Chondrocyte (in vitro differentiated cells): ENCODE measurements at places on chromosomes 13 and 19.

- DNase-seq = no peak
Observed at GRCh38 chr19:42422092-42422900, 4.9 kb downstream of the LIPE start.

DNA sequence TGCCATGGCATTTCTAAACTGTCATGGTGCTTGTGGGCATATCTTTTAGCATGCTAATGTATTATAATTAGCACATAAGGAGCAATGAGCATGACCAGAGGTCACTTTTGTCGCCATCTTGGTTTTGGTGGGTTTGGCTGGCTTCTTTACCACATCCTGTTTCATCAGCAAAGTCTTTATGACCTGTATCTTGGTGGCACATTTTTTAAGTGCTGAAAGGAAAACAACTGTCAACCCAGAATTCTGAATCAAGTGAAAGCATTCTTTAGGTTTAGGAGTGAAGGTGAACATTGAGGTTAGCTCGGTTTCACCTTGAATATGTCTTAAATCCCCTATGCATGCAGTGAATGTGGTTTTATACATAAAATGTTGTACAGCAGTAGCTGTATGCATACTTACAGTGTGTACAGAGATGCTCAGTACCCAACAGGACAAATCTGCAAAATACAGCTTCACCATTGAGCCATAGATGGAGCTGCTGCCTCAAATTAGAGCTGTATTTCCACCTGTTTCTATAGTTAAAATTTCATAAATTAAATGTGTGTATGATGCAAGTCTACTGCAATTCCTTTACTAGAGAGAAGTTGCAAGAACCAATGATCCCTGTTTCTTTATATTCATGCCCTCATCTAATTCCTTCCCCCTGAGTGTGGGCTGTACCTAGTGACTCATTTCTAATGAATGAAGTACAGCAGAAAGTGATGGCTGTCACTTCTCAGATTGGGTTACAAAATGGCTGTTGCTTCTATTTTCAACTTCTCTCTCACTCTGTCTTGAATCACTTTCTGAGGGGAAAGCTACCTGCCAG lies 25.2 kb upstream of the IGSF23 start:
- no peak for DNase-seq

GRCh38 chr19:51594774-51595109 lies 23.7 kb downstream of the ZNF175 start:
- DNase-seq = no peak

- no peak for DNase-seq
Observed at GRCh38 chr13:111270765-111271698, 49.4 kb upstream of the TEX29 start.

DNA sequence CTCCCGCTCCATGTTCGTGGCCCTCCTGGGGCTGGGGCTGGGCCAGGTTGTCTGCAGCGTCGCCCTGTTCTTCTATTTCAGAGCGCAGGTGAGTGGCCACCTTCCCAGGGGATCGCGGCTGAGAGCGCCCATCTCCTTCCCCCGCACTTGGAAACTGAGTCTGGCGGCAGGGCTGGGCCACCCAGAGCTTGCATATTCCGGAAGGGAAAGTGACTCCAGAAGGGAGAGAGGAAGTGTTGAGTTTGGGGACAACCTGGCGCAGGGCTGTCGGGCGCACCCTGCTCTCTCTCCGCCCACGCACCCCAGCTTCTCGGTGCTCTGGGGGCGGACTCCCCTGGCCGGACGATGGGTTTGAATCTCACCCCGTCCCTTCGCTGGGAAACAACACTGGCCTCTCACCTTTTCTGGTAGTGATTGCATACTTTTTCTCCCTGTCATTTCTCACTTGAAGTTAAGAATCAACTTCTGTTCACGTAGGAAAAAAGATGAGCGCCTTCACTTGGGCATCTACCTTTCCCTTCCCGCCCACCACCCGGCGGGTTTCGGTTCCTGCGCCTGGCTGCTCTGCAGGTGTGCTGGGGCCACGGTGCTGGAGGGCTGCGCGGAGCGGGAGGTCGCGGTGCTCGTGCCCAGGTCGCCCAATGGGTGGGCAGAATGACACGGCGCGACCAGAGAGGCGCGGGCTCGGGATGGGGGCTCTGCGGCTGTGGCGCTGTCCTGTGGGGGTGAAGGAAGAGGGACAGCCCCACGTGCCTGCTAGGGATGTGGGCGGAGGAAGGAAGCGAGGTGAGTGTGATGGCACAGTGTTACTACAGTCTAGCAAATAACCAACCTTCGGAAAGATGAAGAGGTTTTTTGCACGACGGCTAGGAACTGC lies 721 bp downstream of the TNFSF11 start:
- peak; percentile 79 for DNase-seq

DNA sequence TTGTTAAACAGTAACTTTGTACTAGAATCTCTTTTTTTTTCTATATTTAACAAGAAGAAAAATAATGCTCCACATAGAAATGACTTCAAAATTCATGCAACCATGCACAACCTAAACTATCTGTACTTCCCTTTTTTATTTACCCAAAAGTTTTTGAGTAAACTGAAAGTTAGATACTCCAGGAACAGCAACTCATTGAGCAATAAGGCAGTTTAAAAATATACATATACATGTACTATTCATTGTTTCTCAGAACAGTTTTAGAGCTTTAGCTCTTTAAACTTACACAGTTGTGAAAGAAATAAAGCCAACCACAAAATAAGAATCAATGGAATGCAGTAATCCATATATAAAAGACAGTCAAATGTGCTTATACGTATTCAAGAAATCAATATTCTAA lies 39.2 kb downstream of the MTMR6 start:
- DNase-seq = no peak

DNA sequence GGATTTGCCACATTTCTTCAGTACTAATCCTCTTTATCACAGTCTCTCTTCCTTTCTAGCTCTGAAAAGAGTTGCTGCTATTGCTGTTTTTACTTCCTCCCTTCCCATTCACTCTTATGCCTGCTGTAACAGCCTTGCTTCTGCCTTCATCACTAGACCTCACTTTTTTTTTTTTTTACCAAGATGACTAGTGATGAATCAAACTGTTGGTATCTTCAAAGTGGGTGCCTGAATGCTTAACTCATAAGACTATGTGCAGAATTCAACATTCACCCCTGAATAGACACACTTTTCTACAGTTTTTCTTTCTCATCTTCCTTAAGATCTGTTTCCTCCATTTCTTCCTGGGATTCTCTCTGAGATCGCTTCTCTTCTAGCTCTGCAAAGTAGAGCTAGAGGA lies 217.2 kb upstream of the HTR2A start:
- DNase-seq = no peak

DNA sequence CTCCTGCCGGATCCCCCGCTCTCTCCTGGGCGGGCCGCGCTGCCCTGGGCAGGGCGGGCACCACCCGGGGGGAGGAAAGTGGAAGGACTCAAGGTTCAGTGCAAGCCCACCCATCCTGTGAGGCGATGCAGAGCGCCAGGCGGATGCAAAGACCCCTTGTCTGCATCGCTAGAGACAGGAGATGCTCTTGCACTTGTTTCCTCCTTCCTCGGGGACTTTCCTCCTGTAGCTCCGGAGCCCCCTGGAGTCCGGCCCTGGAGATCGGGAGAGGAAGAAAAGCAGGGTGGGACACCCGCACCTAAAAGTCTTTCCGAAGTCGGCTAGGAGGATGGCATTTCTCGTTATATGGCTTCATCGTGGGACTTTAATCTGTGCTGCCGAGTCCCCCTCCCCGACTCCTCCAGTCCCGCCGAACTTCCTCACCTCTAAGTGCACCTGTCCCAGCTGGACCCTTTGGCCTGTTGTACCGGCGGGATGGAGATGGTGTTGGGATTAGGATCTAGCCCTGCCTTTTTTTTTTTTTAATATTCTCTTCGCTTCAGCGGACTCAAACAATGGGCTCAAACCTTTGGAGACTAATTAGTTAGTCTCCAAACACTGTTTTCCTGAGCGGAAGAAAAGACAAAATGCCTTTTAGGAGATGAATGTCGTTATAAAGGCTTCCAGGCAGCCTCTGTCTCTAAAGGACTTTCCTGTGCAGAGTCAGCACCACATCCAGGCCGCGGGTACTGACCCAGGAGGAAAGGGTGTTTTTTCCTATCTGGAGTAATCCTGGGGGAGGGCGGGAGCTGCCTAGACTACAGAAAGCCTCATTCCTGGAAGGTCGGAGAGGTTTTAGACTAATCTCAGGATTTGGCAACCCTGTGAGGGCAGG lies 725 bp downstream of the FAM124A start:
- no peak for DNase-seq

- DNase-seq = no peak
Observed at GRCh38 chr19:32337084-32337808, 8.2 kb upstream of the ZNF507 start.

- DNase-seq = no peak
Observed at GRCh38 chr19:7382694-7383093, 34.0 kb downstream of the ARHGEF18 start.

DNA sequence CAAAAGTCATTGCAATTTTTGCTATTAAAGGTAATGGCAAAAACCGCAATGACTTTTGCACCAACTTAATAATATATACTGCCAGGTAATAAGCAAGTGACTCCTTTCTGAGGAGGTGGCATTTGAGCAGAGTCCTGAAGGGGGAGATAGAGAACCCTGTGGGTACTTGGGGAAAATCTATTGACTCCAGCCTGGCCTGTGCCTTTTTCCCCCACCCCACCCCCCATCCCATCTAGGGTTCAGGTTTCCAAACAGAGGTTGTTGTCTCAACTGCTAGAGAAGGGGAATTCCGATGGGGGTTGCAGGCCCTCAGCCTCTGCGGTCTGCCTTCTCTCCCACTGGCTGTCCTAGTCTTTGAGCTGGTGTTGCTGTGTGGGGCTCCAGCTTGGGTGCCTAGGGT lies 11.5 kb downstream of the S1PR2 start:
- DNase-seq = no peak

DNA sequence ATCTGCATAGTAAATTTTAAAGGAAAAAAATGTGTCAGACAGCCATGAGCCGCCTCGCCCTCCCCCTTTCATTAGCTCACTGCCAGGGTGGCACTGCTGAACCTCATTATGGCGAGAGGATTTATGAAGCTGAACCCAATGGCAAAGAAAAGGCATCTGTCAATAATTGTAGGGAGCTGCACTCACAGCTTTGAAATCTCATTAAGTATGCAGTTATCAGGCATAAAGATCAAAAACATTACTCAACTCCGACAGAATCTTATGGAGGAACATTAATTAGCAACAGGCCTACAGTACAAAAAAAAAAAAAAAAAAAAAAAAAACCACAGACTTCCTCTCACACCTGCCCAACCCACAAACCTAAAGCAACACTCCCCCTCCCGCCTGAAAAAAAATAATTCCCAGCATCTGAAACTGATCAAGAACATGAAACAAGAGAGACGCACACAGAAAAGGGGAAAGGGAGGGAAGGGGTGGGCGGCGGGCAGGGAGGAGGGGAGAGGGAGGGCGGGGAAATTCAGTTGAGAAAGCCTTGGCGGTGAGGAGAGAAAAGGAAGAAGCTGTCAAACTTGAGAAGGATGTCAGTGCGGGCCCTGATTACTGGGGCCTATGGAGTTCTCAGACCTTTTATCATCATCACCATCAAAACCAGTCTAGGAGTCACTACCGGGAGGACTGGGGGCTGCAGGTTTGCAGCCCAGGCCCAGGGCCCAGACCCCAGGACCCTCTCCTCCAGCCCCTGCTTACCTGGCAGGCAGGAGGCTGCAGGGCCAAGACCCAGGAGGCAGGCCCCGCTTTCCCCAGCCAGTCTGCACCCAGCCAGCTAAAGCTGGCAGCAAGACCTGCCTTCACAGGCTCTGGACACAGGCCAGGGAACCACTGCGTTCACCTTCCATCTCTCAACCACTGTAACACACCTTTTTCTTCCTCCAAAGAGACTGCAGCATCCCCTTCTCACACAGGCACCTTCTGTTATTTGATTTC lies 8.9 kb downstream of the TSHZ3 start:
- no peak for DNase-seq

GRCh38 chr13:40233731-40234195 lies 432.7 kb downstream of the FOXO1 start:
- DNase-seq = no peak

- no peak for DNase-seq
Observed at GRCh38 chr13:38684714-38685113, 2.2 kb upstream of the FREM2 start.

GRCh38 chr19:51441410-51442390 lies 16.6 kb downstream of the SIGLEC8 start:
- no peak for DNase-seq

GRCh38 chr13:103839460-103839859 lies 773.2 kb upstream of the SLC10A2 start:
- DNase-seq = no peak

DNA sequence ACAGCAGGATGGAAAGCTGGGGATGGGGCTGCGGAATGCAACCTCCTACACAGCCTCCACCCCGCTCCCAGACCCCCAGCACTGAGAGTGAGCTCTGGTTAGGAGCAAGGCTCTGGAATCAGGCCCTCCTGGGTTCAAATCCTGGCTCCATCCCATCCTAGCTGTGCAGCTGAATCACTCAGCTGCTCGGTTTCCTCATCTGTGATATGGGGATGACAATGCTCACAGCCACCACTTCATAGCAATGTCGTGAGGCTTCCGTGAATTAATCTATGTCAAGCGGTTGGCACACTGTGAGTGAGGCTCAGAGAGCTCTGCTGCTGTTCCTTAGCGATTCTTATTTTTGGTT lies 538 bp downstream of the ACP7 start:
- DNase-seq = no peak

- DNase-seq = no peak
Observed at GRCh38 chr13:30373727-30374126, 48.6 kb upstream of the UBE2L5 start.

GRCh38 chr19:55962186-55962585 lies 14.6 kb downstream of the NLRP8 start:
- DNase-seq = no peak

DNA sequence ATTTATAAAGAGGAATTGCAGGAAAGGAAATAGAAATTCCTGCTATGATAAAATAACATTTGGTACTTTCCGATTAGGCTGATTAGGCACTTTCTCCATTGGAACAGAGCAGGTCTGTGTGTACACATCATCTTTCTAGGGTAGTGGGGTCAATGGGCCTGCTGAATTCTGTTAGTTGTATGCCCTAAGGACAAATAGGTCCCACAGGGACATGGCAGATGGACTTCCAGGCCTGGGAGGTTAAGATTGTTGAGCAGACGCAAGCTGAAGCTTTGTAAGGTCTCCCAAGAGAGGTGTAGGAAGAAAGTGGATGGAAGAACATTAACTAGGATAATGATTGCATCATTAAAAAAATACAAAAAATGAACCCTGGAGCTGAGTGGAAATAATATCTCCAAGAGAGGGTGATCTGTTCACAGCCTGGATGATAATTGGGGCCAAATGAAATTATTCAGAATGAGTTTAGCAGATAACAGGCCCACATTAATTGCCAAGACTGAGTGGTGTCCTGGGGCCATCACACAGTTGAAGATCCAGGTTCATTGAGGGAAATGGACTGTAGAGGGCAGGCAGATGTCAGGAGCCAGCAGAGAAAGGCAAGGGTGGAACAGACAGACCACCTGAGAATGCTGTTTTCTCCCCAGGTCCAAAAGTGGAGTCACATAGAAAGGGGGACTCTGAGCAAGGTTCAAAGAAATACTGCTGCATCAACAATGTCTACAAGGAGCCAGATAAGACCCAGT lies 215.1 kb downstream of the DNAJC15 start:
- no peak for DNase-seq

GRCh38 chr13:67090856-67091255 lies 139.3 kb downstream of the PCDH9 start:
- DNase-seq = no peak

- DNase-seq = no peak
Observed at GRCh38 chr19:58118979-58119733, 21.1 kb upstream of the ZSCAN18 start.

- no peak for DNase-seq
Observed at GRCh38 chr19:42197375-42197817, 20.1 kb downstream of the DEDD2 start.
